ENCODE measurements at places on chromosomes 13 and 19.

DNA sequence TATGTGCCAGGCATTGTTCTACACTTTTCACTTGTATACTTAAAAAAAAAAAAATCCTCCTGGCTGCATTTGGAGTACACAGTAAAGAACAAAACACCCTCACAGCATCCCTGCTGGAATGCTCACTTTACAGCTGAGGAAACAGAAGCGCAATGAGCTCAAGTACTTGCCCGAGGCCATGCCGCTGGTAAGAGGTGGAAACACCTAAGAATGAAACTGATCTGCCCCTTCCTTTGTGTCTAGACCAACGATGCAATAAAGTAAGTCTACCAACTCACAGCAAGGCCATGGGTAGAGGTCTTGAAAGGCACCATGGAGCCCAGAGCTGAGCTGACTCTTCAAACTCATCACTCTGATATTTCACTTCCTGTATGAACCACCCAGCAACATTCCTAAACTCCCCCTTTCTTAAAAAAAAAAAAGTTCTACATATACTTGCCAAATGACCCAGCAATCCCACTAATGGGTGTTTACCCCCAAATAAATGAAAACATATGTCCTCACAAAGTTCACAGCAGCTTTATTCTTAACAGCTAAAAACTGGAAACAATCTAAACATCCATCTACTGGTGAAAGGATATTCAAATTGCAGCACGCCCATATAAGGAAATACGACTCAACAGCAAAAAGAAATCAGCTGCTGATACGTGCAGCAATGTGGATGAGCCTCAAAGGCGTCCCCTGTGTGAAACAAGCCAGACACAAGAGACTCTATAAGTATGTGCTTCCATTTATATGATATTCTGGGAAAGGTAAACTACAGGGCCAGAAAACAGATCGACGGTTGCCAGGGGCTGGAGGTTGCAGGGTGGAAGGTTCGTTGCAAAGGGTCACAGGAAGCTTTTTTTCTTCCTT lies 236.6 kb upstream of the MAB21L1 start:
- no peak for DNase-seq

- no peak for DNase-seq
These were observed 497.1 kb downstream of the DCT start for GRCh38 chr13:93982179-93982918.

DNA sequence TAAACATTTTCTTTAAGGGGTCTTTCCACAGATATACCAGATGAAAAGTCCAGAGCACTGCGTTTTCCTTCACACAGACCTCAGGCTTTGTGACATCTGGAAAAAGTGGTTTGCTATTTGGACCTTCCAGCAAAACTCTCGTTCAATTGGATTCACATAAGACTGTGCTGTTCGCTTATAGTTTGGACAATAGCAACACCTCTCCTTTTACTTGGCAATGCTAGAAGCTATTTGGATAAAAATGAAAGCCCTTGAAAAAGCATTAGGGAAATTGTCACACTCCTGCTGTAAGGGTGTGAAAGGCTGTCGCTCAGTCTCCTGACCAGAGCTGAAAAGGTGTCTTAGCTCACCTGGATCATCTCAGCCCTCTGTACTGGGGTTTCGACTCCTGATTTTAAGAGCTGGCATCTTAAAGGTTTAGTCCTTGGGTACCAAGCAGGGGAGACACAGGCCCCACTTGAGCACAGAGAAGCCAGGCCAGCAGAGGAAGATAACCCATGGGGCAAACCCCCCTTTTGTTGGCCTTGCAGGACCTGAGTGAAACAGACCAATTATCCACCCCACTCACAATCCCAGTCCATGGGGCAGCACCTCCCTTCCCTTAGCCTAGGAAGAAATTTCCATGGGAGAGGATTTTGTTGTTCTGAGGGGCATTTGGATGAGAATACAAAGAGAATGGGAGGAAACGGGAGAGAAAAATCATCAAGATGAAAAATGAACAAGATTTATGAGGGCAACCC lies 257.6 kb downstream of the DLEU7 start:
- no peak for DNase-seq

DNA sequence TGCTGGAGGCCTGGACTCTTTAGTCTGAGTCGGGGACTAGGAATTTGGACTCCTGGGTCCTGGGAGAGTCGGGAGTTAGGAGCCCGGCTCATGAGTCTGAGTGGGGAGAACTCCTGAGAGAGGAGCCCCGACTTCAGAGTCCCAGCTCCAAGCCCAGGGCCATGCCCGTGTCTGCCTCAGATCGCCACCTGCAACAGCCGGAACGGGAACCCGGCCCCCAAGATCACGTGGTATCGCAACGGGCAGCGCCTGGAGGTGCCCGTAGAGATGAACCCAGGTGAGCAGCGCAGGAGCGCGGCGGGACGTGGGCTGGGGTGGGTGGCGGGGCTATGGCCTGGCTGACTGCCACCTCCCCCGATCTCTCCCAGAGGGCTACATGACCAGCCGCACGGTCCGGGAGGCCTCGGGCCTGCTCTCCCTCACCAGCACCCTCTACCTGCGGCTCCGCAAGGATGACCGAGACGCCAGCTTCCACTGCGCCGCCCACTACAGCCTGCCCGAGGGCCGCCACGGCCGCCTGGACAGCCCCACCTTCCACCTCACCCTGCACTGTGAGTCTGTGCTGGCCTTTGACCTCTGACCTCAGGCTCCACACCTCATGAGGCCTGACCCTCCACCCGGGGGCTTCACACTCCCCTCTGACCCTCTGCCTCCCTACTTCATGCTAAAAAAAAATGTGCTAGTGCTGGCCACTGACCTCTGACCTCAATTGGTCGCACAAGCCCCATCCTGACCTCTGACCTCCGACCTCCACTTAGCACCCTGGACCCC lies 4.4 kb downstream of the BCAM start:
- no peak for DNase-seq

DNA sequence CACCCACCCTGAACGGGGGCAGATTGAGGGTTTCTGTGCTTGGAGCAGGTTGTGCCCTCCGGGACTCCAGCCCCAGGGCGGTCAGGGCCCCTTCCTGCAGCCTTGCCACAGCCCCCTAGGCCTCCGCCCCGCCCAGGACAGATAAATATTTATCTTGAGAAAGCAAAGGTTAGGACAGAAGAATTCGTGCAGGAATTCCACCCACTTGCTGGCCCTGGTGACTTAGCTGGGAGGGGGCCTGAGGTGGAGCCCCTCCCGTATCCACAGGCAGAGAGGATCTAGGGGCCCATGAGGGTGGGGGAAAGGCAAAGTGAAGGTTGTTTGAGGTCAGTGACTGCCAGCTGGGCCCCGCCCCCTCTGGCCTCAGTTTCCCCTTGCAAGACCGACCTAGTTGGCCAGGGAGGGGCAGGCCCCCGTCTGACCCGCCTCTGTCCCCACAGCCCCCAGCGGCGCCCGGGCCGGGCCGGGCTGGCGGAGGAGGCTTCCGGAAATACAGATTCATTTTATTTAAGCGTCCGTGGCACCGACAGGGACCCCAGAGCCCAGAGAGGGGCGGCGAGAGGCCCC lies 5.2 kb downstream of the MIDN start:
- no peak for DNase-seq

- no peak for DNase-seq
These were observed 204.5 kb downstream of the PDS5B start for GRCh38 chr13:32790731-32791130.

DNA sequence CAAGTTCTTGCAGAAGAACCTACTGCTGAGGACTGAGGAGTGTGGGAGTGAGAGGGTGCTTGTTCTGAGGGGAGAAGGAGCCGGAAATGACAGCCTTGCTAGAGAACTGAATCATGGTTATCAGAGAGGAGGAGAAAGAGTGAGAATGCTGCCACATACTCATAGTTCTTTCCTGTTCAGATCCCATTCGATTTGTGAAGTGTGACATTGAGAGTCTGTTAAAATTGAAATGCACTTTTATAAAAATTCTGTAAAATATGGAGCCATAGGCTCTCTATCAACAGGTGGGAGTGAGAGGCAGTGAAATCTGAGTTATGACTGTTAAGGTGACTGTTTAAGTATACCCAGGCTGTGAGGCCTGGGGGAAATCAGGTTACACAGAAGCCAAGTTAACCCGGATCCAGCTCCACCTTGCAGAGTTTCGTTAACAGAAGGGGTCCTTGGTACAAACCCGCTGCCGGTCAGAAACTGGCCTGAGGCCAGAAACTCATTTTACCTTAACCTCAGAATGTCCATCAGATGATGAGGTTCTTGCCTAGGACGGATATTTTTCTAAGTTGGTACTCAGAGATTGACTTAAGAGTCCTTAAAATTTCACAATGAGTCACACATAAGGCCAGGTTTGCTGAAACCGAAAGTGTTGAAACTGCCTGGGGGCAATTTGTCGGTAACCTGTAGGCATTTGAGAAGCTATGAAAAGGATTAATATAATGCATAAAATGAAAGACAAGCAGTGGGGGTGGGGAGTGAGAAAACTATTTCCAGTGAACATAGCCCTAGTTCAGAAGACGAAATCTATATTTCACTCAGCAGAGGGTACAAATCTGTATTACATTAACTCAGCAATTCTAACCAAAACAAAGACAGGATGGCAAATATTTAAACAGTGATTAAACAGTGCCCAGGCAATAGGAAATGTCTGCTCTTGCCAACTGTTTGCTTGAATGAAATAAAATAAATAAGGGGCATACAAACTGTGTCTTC lies 350.5 kb downstream of the KCNRG start:
- DNase-seq, result peak; percentile 93

- no peak for DNase-seq
These were observed 1294.1 kb downstream of the UQCRFS1 start for GRCh38 chr19:27918818-27919217.

DNA sequence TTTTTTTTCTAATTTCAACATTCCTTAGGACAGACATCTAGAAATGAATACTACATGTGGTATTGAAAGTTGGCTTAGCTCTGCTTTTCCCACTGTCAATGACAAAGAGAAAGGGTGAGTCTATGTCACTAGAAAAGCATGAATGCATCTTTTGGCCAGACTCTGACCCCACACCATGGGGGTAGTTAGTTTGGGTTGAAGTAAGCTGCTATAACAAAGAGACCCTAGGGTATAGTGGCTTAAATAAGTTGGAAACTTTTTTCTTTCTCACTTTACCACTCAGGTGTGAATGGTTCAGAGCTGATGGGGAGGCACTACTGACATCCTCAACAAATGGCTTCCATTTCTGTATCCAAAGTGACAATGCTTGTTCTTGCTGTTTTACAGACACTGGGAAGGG lies 161.5 kb downstream of the DLEU7 start:
- no peak for DNase-seq

DNA sequence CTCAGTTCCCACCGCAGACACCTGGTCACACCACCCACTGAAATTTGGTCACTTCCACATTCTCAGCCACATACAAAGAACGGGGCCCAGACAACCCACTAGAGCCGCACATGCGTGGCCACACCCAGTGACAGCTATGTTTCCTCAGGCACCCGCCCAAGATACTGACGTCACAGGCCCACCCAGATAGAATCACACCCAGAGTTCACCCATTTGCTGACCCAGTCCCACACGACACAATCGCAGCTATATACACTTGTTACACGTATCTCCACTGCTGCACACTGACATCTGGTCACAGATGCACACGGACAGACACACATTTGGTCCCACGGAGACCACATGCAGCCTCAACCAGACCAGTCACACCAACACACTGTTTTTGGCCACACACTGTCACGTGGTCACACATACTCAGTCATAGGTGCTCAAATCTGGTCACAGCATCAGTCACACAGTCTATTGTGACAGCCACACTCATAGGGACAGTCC lies 2.9 kb downstream of the NUMBL start:
- DNase-seq, result no peak

- no peak for DNase-seq
These were observed 3.5 kb downstream of the KCNA7 start for GRCh38 chr19:49069026-49069425.

DNA sequence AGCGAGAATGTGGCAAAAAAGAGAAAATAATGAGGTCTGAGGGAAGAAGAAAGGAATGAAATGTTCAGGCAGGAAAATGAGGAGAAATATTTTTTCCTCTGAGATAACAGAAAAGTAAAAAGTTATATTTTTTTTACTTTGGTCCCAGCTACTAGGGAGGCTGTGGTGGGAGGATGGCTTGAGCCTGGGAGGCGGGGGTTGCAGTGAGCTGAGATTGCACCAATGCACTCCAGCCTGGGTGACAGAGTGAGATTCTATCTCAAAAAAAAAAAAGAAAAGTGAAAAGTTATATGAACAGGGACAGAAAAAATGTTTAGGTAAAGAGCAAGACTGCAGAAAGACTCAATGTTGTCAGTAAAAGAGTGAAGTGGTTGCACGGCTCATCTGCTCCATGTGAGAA lies 603.7 kb upstream of the GPC6 start:
- no peak for DNase-seq

GRCh38 chr19:3178377-3178972 lies at the start of gene S1PR4:
S1PR4 (plus strand) TSS chr19:3178769; CDS start chr19:3178793, 24 bp downstream.
- DNase-seq, result peak; percentile 91

- DNase-seq, result no peak
These were observed 6.3 kb downstream of the VSTM2B start for GRCh38 chr19:29532097-29532496.

GRCh38 chr13:112934078-112934477 lies 34.9 kb upstream of the MCF2L start:
- no peak for DNase-seq

DNA sequence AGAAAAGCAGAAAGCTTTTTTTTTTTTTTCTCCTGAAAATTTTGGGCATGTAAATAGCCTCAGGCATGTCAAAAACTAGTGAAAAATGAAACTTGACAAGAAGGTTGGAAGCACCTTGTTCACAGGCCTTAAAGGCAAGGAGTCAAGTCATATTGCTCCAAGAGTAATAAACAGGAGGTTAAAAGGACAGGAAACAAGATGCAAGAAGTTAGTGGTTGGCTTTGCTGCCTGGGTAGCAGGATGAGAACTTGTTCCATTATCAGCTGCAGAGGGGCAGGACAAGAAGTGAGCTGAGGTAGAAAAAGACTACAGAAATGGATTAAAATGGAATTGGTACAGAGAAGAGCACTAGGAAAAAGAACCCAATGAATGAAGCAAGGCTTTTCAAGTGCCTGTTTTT lies 242.6 kb downstream of the DCT start:
- DNase-seq, result peak; percentile 51

GRCh38 chr13:31595563-31595962 lies 143.8 kb upstream of the RXFP2 start:
- DNase-seq, result no peak

- no peak for DNase-seq
These were observed 1.1 kb upstream of the EPN1 start for GRCh38 chr19:55673889-55674288.

GRCh38 chr13:96795670-96796069 lies 198.6 kb downstream of the OXGR1 start:
- no peak for DNase-seq

- DNase-seq, result peak; percentile 46
These were observed 8.1 kb upstream of the SEMA6B start for GRCh38 chr19:4567584-4568071.

- no peak for DNase-seq
These were observed 3.3 kb downstream of the GYS1 start for GRCh38 chr19:48989701-48990291.

DNA sequence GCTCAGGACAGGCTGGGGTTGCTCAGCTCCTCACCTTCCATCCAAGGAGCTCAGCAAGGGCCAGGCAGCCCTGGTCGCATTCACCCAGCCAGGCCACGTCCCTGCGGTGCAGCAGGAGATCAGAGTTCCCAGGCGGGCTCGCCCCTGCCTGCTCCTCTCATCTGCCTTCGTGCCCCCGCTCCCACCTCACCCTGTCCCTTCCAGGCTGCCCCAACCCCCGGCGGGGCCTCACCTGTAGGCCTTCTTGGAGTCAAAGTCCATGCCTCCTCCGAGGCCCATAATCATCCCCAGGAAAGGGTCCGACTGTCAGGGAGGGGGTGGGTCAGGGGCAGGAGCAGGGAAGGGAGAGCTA lies 1.3 kb upstream of the RINL start:
- DNase-seq, result no peak

GRCh38 chr19:3632098-3632497 lies 5.5 kb upstream of the CACTIN start:
- DNase-seq, result no peak

- peak; percentile 36 for DNase-seq
These were observed 557 bp downstream of the PSPC1 start for GRCh38 chr13:19782049-19782726.
